ENCODE measurements at places on chromosomes 3 and 15.

DNA sequence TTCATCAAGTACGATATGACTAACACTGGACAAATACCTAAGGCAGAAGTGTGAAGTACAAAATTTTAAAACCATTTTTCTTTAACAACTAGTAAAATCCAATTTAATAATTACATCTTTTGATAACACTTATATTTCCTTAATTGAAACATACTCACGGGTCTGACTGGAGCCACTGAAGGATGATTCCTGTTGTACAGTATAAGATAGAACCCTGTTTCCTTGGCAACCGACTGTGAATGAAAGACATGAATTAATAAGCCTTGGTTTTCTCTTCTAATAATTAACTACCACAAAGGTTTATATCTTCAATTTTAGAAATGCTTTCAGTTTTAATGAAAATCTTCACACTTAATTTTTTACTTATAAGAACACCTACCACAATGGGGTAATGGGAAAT is 19.4 kb downstream of the DHX36 start:
- no peak for DNase-seq

- DNase-seq = no peak
Observed at GRCh38 chr3:157093096-157093495, 66.9 kb downstream of the CCNL1 start.

- no peak for DNase-seq
Observed at GRCh38 chr3:53703630-53704362, 142.4 kb downstream of the CHDH start.

- DNase-seq = no peak
Observed at GRCh38 chr15:86355801-86356200, 276.1 kb downstream of the AGBL1 start.

GRCh38 chr3:168476360-168476980 is 380.7 kb upstream of the GOLIM4 start:
- peak; percentile 31 for DNase-seq

DNA sequence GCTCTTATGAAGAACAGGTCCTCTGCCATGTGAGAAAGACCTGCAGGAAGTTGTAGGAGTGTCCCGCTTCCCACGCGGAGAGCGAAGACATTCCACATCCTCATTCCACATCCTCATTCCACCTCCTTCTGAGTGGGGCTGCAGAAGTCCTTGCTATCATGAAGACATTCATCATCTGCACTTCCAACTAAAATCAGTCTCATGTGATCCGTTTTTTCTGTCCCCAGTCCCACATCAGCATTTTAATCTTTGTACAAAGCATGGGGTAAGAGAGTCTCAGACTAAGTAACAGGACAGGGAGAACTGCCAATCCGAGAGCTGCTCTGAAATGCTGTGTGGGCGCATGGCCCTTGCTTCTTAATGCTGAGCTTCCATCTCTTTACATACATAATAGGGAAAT is 227.2 kb downstream of the RSRC1 start:
- DNase-seq = no peak

GRCh38 chr15:65354835-65355172 is 23.0 kb downstream of the IGDCC3 start:
- no peak for DNase-seq

- peak; percentile 44 for DNase-seq
Observed at GRCh38 chr3:150721285-150722130, 17.8 kb upstream of the ERICH6 start.

- DNase-seq = no peak
Observed at GRCh38 chr15:50945725-50946124, 37.2 kb downstream of the AP4E1 start.

DNA sequence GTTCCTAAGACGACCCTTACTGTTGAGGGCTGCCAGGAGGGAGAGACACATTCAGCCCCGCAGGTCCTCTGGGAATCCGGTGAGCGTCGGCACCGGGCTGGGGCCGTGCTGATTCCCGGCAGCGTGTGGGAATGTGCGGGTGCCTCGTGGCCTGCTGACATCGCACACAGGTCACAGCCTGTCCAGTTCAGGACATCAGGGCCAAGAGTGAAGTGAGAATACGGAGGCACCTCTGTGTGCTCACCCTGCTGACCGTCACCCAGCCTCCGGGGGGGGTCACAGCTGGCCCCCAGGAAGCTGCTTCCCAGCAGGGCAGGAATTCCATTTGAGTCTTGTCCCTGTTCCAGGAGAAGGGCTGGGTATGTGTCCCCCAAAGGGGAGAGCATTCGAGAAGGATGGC is 53.6 kb downstream of the PGPEP1L start:
- DNase-seq = no peak

- no peak for DNase-seq
Observed at GRCh38 chr3:105108823-105109222, 257.9 kb upstream of the ALCAM start.

GRCh38 chr3:32990116-32990515 is 38.7 kb downstream of the CCR4 start:
- DNase-seq = no peak

DNA sequence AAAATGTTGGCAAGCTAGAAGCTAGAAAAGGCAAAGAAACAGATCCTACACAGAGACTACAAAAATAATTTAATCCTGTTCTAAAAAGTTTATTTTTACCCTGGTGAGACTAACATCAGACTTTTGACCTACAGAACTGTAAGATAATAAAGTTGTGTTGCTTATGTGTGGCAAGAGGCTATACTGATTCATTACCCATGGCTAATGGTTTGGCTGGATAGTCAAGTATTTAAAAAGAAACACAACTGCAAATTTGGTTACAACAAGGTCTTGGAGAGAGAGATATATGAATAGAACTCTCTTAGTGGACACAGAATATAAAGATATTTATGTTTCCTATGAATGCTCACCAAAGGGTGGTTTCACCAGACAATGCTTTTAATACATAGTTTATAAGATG is 364.2 kb upstream of the PLSCR5 start:
- DNase-seq = no peak

- no peak for DNase-seq
Observed at GRCh38 chr15:47824147-47824546, 106.8 kb downstream of the SEMA6D start.

DNA sequence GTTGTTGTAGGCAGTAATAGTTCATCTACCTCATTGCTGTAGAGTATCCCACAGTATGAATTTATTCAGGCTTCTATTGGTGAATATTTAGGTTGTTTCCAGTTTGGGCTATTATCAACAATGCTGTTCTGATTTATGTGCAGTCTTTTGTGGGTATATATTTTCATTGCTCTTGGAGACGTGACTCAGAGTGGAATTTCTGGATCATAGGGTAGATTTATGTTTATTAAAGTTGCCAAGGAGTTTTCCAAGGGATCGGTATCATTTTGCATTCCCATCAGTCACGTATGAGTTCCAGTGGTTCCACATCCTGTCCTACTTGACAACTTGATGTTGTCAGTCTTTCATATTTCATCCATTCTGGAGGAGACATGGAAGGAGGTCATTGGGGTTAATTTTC is 8.4 kb upstream of the HRH1 start:
- no peak for DNase-seq

DNA sequence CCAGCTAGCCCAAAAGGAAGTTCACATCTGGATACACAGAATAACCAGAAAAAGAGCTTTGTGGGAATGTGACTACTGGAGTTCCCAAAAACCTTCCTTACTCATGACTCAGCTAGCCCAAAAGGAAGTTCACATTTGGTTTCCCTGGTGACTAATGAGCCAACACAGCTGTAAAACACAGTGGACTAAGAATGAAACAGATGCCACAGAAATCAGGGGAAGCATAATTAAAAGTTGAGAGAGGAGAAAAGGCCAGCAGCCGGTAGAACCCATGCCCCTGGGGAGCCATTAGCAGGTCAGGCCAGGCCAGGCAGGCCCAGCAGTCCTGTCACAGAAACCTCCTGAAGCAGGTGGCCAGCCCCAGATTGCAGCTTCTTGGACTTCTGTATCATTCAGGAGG is 130.3 kb downstream of the GHSR start:
- no peak for DNase-seq

DNA sequence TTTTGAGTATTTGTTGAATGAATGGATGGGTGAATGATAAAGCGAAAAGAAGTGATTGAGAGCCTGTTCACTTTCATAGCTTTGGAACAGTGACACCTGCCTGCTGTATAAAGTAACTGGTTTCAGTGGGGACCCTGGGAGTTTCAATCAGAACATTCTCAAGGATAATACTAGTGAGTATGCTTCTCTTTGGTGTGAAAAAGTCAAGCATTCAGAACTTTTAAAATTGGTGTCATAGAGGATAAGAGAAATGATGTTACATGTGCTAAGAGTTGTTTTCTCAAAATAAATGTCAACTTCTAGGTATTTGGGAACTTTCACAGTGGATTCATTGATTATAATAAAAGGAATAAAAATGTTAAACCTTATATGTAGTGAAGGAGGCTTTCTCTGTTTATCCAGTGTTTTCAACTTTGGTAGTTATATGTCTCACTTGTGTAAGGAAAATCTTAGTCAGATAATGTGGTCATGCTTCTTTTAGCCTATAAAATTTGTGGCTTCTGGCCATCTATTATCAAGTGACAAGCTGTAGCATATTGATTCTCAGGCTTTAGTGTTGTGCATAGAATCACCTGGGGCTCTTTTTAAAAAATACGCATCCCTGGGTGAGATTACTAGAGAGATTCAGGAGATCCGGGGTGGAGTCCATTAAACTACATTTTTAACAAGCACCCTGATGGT is 11.9 kb downstream of the LRCH3 start:
- DNase-seq = no peak

GRCh38 chr3:28915741-28916500 is 364.9 kb upstream of the RBMS3 start:
- no peak for DNase-seq

GRCh38 chr15:62895139-62895866 is 147.2 kb upstream of the TPM1 start:
- DNase-seq = no peak

- DNase-seq = no peak
Observed at GRCh38 chr3:4656059-4656458, 162.9 kb downstream of the ITPR1 start.

DNA sequence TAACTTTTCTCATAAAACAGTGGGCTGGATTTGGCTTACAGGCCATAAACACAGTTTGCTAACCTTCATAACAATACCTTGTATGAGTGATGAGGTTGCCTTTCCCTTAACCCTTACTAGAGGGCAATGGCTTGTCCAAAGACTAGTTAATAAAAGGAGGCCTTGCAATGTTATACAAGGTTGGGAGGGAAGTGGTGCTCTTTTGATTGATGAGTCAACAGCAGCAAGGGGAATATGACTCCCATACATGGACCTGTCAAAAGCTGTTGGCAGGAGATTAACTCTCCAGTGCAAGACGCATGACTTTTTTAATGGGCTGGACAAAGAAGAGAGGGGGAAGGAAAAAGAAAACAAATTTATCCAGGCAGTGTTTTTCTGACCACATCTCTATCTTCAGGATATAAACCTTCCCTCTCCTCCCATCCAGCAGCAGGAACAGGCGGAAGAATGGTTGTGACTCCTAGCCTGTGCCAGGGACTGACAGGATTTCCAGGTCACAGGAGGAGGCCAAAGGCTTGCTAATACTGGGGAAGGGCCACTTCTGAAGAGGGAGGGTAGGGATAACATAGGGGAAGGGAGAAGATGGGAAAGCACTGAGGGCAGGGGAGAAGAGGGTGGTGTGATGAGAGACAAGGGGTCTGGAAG is 35.2 kb upstream of the ARL14 start:
- no peak for DNase-seq

- no peak for DNase-seq
Observed at GRCh38 chr3:79329154-79329553, 438.6 kb downstream of the ROBO1 start.

- no peak for DNase-seq
Observed at GRCh38 chr15:67506775-67507747, 13.9 kb upstream of the C15orf61 start.

DNA sequence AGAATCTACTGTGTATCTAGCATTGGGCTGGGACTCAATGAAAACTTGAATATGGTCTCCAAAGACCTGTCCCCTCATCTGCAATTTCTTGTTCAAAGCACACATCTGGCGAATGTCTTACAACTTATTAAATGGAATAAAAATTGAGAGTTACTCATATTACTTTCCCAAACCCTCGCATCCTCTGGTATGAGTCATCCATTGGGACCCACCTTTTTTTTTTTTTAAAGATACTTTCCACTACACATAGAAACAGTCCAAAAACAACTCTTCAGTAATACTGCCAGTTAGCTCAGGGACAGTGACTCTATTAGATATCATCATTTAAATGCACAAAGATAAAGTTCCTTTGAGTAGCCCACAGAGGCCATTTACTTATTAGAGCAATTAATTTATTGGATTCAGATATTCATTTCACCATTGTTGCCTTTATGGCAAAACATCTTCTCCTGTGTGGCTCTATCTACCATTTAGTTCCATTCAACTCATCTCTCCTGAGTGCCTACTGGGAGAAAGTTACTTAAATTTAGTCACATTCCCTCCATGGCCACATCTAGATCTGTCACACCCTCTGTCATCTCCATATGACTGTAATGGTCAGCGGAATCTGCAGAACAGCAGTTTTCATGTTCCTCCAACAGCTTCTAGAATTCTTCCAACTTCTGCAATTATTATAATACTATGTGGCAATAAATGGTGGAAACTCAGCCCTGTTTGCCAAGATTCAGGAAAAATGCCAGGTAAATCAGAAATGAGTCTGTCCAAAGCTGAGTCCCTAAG is 77.9 kb upstream of the ARHGEF3 start:
- no peak for DNase-seq

DNA sequence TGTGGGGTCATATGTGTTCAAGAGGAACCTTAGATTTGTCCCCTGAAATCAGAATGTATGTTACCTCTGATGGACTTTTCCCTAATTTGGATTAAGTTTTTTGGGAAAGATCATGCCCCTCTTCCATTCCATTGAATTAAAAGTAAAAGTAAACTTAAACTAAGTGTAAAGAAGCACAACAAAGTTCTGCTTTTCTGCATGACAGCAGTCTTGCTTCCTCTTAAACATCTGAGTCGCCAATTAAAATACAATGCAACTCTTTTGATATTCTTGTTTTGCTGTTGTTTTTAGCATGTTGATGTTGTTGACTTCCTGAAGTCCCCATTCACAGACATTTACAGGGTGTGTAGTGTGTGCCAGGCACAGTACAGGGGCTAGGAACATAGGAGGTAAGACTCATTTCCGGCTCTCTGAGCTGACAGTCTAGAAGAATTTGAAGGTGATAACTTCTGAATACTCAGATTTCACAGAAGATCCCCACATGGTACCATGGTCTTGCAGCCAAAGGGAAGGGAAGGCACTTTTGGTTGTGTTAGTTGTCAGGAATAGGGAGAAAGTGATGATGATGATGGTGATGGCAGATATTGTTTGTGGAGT is 45.0 kb downstream of the USP13 start:
- no peak for DNase-seq

GRCh38 chr3:175057401-175057800 is 198.3 kb downstream of the NAALADL2 start:
- no peak for DNase-seq

- DNase-seq = no peak
Observed at GRCh38 chr3:108088146-108088545, 2.7 kb downstream of the CD47 start.

GRCh38 chr15:75148280-75148679 is 53.4 kb upstream of the C15orf39 start:
- no peak for DNase-seq

DNA sequence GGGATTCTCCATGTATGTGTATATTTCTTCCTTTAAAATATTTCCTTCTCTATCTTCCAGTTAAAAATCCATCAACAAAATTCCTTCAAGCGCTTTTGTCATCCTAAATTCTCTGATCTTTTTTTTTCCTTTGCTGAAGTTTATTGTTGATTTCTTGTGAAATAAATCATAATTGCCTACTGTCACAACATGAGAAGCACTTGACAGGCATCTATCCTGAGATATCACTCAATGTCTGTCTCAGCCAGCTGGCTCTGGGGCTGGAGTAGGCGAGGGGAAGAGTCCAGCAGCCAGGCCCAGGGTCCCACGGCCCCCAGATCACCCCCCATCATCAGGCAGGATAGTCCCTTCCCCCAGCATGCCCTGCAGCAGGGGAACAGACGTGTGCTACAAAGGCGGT is 109.0 kb upstream of the TLE3 start:
- DNase-seq = no peak
